ENCODE measurements at places on chromosomes 6 and 20.
A peak's percentile ranks its signal among the peaks of the same experiment; 100 is the strongest.

DNA sequence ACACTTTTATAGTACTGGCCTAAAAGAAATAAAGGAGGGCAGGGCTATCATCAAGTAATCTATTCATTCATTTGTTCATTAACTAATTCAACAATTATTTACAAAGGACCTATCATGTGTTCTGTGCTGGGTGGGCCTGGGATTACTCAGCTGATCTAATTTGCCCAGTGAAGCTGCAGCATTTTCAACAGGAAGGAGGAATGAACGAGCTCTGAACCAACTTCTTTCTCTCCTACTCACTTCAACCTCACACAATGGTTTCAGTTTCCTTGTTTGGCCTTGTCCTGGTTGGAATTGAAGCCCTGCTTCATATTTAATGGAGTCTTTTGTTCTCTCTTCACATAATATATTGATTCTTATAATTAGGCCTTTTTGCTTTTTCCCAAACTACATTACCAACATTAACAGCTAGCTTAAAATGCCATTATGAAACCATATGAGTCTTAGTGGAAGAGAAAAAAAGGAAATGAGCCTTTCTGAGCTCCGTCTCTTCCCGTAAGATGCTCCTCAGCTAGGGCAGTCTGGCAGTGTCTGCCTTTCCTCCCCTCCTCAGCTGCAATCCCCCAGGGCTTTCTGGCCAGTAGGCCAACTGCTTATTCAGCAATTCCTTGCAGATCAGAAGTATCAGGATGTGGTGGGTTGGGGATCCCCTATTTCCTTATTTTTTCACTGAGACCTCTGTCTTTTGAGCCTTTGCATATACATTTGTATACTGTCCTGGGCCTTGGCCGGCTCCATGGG lies 79.4 kb upstream of the NRN1 start:
- no peak for DNase-seq

GRCh38 chr20:7770046-7770445 lies 170.2 kb downstream of the HAO1 start:
- DNase-seq: no peak

DNA sequence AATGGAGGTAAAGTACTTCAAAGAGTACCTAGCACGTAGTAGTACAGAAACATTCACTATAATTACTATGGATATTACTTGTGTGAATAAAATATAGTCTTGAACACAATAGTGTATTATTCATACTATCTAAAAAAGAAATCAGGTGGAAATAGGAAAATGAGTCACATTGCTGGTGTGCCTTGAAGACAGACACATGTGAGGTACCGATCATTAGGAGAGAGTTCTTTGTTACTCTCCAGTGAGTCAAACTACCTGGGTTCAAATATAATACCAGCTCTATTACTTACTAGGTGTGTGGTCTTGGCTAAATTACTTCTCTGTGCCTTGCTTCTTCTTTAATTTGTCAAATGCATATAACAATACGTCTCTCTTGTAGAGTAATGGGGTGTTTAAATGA lies 50.8 kb upstream of the BEND6 start:
- DNase-seq: no peak

- DNase-seq: no peak
Observed at GRCh38 chr6:44381739-44382138, 5.8 kb upstream of the CDC5L start.

GRCh38 chr6:144480473-144480872 lies 195.3 kb downstream of the UTRN start:
- no peak for DNase-seq

DNA sequence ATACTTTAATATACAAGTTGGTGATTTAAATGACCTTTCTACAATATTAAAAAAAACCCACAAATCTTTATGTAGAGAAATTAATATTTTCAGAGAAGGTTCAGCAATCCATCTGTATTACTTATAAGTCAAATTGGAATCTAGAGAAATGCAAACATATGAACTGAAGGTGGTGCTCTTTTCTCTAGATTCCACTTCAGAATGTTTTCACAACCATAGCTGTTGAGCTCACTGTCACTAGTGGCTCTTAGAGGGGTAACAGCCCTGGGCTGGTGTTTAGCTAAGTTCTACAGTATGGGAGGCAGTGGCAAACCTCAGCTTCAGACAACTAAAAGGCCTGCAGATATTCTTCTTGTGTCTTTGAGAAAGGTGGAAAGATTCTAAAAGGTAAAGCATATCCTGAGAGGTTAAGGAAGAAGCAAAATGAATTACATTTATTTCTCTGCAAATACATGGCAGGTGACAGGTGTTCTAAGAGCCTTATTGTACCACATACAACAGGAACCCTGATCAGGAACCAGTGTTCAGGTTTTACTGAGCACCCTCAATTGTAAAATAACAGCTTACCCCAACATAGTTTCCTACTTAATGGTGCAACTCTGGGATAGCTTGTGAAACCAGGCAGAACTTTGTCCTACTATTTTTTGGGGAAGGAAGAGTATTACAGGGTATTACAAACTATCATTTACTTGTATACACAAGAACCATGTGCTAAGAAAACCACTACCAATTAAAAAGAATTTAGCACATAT lies 56.6 kb upstream of the SAMHD1 start:
- peak; percentile 52 for DNase-seq

DNA sequence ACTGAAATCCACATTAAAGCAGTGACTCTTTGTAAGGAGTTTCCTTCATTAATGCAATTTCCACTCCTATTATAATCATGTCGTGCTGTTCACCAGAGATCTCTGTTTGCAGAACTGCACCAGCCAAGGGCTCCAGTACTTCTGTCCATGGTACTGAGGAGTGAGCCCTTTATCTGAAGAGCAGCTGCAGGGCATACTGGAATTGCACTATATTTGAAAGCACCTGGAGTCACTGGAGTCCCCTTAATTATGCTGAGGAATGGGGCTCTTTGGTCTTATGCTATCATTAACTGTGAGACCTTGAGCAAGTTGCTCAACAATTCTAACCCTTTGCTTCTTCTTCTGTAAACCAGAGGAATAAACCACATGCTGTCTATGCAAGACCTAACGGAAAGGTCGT lies 61.7 kb upstream of the NUP153 start:
- DNase-seq: no peak

GRCh38 chr6:94175465-94175864 lies 756.1 kb upstream of the EPHA7 start:
- no peak for DNase-seq

DNA sequence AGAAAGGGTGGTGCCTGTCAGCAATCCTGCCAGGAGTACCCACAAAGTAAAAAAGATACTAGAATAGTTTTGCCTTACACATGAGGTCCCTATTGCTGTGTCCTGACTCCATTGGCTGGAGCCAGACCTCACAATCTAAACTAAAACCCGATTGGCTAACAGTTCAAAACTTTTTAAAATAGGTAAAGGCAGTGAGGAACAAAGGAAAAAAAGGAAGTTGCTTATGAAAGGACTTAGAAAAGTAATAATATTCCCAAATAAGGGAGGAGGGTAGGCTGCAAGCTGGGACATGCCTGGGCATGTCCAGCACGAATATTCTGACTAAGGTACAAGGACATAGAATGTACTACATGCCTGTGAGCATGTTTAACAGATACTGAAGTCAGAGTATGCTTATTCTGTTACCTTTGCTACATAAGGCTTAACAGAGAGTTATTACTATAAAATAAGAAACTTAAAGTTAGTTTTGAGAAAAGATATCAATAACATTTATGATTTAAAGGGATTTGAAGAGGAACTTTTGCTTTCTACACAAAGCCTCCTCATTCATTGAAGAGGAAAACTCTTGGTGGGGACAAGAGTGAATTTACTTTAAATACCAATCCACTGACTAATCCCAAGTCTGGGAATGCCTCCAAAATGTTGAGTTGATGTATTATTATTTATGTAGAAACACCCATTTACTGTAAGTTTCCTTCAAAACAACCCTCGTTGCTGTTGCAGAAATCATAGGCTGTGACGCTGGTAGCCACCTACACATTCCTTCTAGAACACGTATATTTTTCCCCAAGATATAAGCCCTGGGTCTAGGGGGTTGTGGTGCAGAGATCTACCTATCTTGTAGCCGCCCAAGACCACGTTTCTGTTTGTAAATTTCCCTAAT lies 8.2 kb upstream of the MTHFD1L start:
- DNase-seq: no peak

DNA sequence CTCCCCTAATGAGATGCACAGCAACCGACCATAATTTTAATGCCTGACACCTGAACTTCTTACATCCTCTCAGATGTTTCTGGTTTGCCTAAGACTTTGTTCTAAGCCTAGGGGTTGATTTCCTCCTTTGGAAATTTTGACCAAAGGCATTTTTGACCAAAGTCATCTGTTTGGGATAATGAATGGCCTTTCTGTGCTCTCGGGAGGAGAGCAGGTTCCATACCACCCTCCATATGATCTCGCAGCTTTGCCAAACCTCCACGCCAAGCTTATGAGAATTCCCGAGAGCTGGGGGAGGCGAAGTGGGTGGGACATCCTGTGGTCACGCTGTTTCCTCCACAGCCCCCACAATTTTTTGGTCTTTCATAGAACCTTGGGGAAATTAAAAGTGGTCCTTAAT lies 91.7 kb downstream of the SCML4 start:
- DNase-seq: no peak

GRCh38 chr6:129908858-129909257 lies 47.7 kb upstream of the TMEM244 start:
- DNase-seq: no peak

- DNase-seq: no peak
Observed at GRCh38 chr20:51360451-51361201, 181.9 kb downstream of the NFATC2 start.

DNA sequence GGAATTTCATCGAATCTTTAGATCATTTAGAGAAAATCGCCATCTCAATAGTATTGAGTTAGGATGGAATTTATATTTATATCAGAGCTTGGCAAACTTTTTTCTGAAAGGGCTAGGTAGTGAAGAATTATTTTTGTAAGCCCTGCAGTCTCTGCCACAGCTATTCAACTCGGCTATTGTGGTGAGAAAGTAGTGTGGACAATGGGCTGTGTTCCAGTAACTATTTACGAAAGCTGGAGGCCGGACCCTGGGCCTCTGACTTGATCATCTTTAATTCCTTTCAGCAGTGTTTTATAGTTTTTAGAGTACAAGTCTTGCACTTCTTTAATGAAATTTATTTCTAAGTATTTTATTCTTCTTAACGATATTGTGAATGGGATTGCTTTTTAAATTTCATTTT lies 201.5 kb downstream of the FARS2 start:
- no peak for DNase-seq

GRCh38 chr6:3881711-3882421 lies 32.7 kb downstream of the FAM50B start:
- no peak for DNase-seq

- DNase-seq: no peak
Observed at GRCh38 chr20:37282556-37282955, 6.9 kb upstream of the MANBAL start.

GRCh38 chr6:82484737-82485626 lies 121.4 kb downstream of the TPBG start:
- no peak for DNase-seq

- no peak for DNase-seq
Observed at GRCh38 chr20:32957459-32957858, 46.8 kb downstream of the SUN5 start.

- no peak for DNase-seq
Observed at GRCh38 chr6:5490501-5491069, 229.3 kb downstream of the FARS2 start.

DNA sequence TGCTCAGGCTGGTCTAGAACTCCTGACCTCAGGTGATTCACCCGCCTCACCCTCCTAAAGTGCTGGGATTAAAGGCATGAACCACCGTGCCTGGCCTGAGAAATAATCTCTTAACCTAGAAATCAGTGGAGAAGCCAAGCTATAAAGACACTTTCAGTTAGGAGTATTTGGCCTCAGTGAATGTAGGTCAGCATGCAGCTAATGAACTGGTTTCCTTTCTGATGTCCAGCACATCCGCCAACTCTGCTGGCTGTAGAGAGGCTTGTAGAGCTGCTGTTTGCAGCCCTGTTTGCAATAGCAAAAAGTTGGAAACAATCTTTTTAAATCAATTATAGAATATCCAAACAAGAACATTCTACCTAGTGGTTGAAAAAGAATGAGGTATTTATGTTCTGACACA lies 42.4 kb upstream of the ELOVL5 start:
- DNase-seq: no peak

GRCh38 chr6:56659721-56660380 lies 17.2 kb upstream of the DST start:
- DNase-seq: no peak

DNA sequence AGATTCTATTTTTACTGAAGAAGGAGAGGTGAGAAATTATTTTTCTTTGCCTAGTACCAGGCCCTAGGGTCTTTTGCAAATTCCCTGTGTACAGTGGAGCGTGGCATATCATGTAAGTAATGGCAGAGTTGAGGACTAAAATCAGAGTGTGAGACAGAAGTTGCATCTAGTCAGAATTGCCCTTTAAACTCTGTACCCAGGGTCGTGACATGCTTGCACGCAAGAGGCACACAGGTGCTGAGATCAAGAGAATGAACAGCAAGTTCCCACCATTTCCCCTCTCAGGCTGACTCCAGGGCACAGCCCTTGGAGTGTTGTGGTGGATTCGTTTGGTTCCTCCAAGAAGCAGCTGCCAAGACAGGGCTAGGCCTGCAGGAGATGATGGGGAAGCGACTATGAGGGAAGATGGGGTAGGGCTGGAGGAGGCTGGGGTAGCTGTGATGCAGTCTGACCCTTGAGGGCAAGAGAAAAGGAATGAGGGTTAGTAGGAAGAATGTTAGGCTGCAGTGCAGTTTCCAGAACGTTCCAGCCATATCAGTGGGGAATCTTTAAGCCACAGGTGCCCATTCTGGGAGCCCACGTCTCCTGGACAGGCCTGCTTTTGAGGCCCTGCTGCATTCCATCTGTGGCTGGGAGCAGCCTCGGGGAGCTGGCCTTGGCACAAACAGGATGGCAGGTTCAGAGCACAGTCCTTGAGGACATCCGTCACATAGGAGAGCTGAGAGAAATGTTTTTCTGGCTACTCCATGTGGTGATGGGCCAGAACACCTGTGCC lies 6.9 kb downstream of the NELFCD start:
- DNase-seq: no peak

DNA sequence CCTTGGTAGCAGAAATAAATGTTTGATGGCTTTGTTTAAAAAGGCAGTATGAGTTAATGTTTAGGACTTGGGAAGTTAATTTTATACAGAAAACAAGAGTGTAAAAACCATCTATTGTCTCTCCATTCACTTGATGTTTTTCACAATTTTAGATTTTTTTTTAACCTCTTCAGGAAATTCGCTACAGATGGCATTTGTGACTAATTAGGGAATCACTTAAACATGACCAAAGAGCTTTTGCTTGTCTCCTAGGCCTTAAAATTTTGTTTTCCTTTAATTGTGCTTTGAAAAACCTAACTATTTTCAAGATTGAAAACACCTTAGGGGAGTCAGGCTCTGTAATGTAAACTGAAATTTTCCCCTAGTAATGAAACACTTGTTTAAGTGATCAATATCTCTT lies 17.3 kb downstream of the TULP4 start:
- no peak for DNase-seq

- no peak for DNase-seq
Observed at GRCh38 chr20:41098703-41099250, 38.6 kb upstream of the PLCG1 start.

GRCh38 chr20:44918342-44918741 lies 8.5 kb downstream of the PABPC1L start:
- no peak for DNase-seq

Data from central memory CD4-positive, alpha-beta T cell (primary cell).